Ammon's horn (tissue), 1 donor: ENCODE measurements at places on chromosomes 16 and 17.
A peak's percentile ranks its signal among the peaks of the same experiment; 100 is the strongest.

DNA sequence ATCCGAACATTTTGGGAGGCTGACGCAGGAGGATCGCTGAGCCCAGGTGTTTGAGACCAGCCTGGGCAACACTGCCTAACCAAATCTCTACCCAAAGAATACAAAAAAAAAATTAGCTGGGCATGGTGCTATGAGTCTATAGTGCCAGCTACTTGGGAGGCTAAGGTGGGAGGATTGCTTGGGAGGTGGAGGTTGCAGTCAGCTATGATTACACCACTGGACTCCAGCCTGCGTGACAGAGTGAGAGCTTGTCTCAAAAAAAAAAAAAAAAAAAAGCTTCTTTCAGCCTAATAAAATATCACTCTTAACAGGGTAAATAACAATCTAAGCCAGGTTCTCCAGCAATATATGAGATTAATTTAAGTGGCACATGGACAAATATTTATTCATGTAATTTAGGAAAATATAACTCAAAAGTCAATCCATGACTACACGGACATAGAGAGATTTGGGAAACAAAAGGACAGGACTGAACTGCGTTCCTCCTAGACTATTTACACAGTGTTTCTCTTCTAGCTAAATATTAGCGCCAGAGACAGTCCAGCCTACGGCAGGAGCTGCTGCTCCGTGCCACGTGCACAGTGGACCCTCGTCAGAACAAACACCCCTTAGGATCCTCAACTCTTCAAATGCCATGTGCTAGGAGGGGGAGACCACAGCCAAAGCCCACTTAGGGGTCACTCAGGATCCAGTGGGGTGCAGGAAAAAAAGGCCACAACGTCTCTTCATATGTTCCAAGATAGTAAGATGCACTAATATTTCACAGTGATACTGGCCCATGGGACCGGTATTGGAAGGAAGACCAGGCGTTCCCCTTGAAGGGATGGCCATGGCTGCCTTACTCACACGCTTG, 8.7 kb downstream of the USP36 start:
- DNase-seq: no peak

DNA sequence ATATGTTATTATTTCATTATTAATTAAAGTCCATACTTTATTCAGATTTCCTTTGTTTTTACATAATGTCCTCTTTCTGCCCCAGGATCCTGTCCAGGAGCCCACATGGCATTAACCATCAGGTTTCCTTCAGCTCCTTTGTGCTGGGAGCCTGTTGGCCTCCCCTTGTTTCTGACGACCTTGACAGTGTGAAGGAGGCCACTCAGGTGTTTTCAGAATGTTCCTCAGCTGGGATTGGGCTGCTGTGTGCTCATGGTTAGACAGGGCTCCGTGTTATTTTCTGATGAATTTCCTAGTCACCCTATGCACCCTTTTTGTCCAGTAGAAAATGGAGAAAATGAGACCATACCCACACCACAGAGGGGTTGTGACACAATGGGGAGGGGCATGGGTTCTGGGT, 281.0 kb upstream of the FOXF1 start:
- DNase-seq: no peak

DNA sequence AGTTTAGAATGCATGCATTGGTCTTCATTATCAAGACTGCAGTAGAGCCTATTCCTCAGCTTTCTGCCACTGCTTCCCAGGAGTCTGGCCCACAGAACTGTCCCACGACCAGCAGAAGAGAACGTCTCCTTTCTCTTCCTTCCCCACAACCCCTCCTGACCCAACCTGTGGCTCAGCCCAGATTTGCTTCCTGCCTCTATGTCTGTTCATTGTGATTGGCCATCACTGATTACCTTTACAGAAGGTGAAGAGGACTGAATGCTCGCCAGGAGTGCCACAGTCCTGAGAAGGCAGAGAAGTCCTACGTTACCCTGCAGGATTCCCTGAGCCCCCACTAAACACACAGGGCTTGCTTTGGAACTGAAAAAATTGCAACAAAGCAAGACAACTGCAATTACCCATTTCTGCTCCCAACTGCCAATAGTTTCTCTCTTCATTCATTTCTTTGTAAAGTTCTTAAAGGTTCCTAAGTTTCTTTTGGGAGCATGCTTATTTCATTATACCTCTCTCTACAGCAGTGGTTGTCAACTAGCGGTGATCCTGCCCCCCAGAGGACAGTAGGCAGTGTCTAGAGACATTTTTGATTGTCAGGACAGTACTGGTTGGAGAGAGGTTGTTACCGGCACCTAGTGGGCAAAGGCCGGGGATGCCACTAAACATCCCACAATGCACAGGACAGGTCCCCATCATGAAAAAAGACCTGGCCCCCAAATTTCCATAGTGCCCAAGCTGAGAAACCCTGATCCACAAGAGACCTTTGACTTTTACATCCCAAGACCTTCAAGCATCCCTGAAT, 4.5 kb upstream of the NAT9 start:
- DNase-seq: peak; percentile 73

DNA sequence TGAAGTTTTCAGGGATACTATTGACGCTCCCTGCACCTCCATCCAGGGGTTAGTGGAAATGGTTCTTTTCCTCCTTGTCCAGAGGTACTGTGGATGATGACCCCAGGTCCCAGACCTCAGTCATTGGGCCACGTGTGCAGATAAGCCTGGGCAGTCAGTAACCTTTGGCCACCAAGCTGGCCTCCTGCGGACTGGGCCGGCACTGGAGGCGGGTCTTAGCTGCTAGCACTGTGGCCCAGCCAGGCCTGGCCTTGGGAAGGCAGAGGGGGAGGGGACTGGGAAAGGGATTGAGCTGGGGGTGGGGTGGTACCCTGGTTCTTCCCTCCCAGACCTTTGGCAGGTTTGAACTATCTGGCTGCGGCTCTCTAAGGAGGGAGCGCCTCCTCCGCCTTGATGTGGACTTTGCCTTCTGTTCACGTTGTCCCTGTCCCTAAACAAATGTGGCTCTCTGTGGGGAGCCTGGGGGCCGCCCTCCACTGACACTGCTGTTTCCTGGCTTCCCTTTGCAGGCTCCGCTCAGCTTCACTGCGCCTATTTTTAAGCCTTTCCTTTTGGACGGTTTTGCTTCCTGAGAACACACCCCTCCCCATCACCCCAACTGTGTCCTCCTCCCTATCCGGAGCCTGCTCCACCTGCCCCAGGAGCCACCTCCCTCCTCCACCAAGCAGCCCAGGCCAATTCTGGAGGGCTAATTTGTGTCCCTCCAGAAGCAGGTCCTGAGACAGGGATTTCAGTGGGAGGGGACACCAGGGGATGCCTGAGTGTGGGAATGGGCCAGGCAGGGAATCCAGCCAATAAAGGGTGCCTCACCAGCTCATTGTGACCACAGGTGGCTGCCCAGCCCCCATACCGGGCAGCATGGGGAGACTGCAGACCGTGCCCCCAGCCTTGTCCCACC, 251.9 kb downstream of the SEC14L1 start:
- no peak for DNase-seq

- no peak for DNase-seq
Observed at GRCh38 chr16:54275956-54276355, 10.6 kb downstream of the IRX3 start.

DNA sequence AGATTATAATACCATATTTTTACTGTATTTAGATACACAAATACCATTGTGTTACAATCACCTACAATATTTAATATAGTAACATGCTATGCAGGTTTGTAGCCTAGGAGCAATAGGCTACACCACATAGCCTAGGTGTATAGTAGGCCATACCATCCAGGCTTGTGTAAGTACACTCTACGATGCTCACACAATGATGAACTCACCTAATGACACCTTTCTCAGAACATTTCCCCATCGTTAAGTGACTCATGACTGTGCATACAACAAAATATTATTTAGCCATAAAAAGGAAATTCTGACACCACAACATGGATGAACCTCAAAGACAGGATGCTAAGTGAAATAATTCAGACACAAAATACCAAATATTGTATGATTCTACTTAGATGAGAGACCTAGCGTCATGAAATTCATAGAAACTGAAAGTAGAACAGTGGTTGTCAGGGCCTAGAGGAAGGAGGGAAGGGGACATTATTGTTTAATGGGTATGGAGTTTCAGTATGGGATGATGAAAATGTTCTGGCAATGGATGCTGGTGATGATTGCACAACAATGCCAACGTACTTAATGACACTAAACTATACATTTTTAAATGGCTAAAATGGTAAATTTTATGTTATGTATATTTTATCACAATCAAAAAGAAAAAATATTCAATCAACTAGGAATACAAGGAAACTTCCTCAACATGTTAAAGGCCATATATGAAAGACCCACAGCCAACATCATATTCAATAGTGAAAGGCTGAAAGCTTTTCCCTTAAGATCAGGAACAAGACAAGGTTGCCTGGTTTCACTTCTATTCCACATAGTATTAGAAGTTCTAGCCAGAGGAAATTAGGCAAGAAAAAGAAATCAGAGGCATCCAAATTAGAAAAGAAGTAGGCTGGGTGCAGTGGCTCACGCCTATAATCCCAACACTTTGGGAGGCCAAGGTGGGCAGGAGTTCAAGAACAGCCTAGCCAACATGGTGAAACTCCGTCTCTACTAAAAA, 5.9 kb upstream of the C16orf87 start:
- DNase-seq: no peak

- DNase-seq: peak; percentile 23
Observed at GRCh38 chr17:2137342-2138098, 82.6 kb downstream of the HIC1 start.

- DNase-seq: no peak
Observed at GRCh38 chr16:81318711-81319110, 3.9 kb downstream of the GAN start.

- peak; percentile 67 for DNase-seq
Observed at GRCh38 chr16:66959704-66960161, 1.3 kb upstream of the CES3 start.

DNA sequence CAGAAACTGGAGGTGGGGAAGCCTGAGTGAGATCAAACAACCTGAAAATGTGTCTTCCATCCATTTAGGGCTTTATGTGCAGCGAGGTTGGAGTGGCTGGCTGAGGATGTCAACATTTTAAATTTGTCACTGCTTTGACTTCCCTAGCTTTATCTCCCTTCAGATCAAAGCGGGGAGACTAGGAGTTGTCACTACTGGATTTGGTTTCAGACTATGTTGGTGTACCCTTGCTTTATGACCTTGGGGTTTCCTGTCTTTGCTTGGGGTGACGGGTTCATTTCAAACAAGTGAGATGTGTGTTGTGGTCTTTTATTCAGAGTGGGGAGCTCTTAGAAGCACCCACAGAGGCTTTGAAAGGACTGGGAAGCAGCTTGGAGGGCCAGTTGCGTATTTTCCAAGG, 25.6 kb downstream of the MSI2 start:
- DNase-seq: no peak

- DNase-seq: no peak
Observed at GRCh38 chr16:72162105-72162692, 9.8 kb downstream of the PMFBP1 start.

- DNase-seq: no peak
Observed at GRCh38 chr17:16027708-16028584, 28.3 kb downstream of the TTC19 start.

DNA sequence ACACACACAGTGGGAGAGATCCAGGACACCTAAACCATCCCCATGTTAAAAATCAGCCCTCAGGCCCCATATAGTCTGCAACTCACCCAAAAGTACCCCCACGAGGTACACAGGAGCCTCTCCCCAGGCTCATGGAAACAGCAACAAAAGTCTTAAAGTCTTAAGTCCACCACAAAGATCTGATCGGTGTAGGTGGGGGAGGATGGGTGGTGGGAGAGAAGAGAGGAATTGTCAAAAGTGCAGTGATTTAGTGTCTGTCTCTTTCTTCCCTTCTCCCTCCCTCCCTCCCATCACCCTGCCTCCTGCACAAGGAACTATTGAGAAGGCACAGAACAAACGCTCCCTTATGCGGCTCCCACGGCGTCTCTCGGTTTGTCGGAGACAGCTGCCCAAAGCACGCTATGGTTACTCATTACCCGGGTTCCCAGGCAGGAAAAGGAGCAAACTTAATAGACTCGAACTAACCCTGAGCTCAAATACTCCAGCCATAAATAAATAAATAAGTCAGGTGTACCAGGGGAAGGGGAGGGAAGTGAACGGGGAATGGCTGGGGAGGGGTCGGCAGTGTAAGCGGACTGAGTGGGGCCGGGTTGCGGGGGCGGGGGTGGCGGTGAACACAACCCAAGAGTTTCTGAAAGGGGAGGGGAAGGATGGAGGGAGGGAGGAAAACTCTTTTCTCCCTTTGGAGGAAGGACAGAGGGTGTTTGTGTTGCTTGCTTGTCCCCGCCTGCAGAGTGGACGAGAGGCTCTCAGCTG, 477.4 kb downstream of the SLC39A11 start:
- DNase-seq: peak; percentile 93

DNA sequence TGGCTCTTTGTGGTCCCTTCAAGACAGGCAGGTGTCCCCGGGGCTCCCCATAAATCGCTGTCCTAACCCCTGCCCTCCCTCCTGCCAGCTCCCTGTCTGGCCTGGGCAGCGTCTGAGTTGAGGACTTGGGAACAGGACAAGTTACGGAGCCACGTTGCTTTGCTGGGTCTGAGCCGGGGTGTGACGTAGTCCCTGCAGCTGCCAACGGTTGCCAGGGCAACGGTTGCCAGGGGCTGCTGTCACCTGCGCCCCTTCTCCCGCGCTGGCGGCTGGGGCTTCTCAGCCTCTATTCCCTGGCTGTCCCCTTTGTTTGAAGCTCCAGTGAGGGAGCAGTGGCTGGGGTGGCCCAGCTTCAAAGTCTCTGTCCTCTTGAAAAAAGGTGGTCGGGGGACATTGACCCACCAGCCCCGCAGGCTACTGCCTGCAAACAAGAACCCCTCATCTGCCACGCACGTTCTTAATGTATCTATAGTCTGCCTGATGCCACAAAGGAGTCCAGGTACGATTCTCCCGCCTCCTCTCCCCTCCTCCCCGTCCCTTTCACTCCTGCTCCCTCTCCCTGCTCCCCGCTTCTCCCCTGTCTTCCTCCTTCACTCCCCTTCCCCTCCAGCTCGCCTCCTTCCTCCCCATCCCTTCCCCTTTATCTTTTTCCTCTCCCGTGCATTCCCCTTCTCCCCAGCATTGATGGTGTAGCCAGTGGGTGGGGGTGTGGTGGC, 10.9 kb downstream of the ADGRG1 start:
- DNase-seq: peak; percentile 94

DNA sequence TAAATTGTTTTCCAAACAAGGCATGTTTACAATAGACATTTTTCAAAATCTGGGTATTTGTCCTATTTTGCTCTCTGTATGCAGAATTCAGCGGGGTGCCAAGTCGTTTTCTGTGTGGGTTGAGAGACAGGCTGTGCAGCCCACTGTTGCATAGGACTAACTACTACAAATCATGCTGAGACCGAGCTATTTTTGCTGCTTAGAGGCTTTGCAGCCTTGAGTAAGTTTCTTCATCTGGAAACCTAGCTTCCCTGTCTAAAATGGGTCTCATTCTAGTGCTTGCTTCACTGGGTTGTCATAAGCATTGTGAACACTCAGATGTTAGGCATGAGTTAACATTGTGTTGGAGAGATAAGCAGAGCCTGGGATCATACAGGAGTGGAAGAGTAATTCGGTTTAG, 1.3 kb downstream of the PRPSAP2 start:
- peak; percentile 64 for DNase-seq

- DNase-seq: peak; percentile 52
Observed at GRCh38 chr16:30112197-30113030, 923 bp downstream of the GDPD3 start.

- peak; percentile 65 for DNase-seq
Observed at GRCh38 chr16:82432261-82432660, 194.5 kb upstream of the CDH13 start.

GRCh38 chr16:2194852-2195321, 1.5 kb downstream of the CASKIN1 start:
- DNase-seq: no peak
